ENCODE measurements at places on chromosomes 7 and 10.

DNA sequence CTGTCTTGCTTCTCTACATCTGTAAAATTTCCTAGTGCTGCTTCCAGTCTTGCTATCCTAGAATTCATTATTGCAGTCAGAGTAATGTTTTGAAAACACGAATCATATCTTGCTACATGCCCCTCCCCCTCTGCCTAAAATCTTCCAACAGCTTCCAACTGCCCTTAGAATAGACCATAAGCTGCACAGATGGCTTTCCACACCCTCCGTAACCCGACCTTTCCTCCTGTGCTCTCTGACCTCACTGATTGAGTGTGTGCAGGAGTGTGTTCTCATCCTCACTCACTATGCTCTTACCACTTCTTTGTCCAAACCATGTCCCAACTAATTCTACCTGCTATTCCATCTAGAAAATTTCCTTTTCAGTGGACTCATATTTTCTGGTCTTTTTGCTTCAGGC, 121.2 kb upstream of the ANKRD1 start:
- no peak for DNase-seq

GRCh38 chr7:68295386-68295785, 1298.8 kb downstream of the TYW1 start:
- no peak for DNase-seq

DNA sequence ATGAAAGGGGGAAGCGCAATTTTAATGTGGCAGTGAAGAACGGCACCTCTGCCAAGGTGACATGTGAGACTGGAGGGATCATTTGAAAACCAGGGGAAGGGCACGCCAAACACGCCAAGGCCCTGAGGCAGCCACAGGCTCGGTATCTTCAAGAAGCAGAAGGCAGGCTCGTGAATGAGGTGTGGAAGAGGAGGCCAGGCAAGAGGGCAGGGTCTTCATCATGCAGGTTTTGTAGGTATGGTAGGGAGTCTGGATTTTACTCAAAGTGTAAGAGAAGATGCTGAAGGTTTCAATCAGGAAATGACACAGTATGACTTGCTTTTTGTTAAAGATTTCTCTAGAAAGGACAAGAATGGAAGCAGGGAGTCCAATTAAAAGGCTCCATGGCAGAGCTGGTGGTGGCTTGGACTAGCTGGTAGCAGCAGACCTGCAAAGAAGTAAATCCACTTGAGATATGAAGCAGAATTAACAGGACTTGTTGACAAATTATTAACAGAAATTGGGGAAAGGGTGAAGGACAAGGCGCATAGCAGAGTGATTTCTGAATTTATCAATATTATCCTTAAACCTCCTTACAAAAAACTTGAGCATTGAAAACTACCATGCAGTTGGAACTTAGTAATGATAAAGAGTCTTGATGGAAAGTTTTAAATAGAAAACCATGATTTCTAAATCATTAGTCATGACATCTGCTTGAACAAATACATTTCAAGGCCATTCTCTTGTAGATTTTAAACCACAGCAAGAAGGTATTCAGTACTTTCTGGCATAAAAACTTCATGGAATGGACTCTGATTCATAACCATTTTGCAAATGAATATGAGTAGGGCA, 70.4 kb downstream of the COA1 start:
- DNase-seq: no peak

DNA sequence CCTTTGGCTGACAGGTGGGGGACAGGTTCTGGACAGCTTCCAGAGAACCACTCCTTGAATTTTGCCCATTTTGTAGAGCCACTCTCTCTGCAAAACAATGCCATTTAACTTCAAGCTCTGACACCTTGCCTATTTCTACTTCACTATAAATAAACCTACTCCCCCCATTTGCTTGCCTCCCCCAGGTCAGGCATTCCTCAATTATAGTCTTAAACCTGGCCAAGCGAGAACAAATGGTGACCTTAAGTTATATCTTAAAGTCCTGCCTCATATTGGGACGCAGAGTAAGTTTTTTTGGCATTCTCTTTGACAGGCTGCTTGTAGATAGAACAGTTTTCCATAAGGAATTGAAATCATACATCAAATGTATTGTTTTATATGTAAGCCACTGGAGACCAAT, 706.9 kb downstream of the LRMDA start:
- DNase-seq: no peak

- DNase-seq: no peak
Observed at GRCh38 chr10:93245779-93246178, 172.1 kb downstream of the CYP26A1 start.
